ENCODE measurements at places on chromosomes 16 and 17.

GRCh38 chr16:89202422-89203215, 2.3 kb upstream of the SLC22A31 start:
- DNase-seq, result no peak

- no peak for DNase-seq
Measured at GRCh38 chr16:14427371-14427948, 202.6 kb downstream of the PARN start.

DNA sequence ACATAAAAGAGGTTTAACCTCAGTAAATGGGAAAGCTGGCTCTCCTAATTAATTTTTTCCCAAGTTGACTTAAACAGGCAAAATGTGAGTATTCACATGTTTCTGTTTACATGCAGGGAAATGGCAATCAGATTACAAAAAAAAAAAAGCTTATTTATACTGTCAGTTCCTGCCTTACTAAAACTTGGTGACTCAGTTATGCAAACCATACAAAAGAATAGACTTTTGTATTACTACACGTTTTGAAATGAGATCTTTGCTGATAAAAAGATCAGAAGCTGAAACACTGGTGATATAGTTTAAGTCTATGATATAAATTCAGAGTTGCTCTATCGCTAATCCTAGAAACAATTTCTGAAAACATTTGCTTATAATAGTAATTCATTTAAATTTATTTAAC, 9.4 kb upstream of the KCNJ2 start:
- DNase-seq, result no peak

- DNase-seq, result no peak
Measured at GRCh38 chr16:50265260-50265659, 1.1 kb upstream of the ADCY7 start.

GRCh38 chr17:82753201-82753464, 1.3 kb downstream of the TBCD start:
- DNase-seq, result no peak

DNA sequence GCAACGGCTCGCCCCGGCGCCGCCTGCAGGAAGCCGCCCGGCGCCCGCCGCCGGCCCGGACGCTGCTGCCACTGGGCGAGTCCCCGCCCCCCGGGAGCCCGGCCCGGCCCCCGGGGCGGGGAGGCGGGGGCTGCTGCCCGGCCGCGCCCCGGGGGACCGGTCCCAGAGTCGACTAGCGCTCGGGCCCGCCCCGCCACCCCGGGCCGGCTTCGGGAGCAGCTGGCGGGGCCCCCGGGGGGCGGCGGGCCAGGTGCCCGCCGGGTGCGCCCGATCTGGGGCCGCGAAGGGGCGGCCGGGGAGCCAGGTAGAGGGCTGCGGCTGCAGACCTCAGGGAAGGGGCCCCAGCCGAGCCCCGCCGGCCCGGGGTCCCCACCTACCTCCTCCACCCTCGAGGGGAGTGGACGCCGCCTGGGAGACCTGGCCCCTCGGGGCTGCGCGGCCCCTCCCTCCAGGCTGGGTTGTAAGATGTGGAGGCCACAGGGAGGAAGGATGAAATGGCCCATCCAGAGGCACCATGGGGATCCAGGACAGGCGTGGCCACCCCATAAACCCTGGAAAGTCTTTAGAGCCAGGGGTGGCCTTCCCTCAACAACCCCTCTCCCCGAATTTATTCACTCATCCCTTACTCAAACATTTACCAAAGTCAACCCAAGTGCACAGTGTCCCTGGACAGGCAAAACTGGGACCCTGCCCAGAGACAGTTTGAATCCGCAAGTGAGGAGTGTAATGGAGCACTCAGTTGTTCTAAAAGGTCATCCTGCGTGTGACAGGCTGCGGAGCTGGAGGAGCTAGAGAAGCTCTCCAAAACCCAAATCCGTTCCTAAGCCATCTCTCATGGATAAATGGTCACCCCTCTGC, at the start of gene CDYL2:
Gene CDYL2, minus strand, starts transcription at position 73 of the 858 bp plus-strand sequence. CDS start 425 bp downstream, outside the sequence.
- no peak for DNase-seq

GRCh38 chr17:72077326-72077960, 43.4 kb upstream of the SOX9 start:
- no peak for DNase-seq

GRCh38 chr16:87190288-87191230, 126.6 kb downstream of the C16orf95 start:
- no peak for DNase-seq

DNA sequence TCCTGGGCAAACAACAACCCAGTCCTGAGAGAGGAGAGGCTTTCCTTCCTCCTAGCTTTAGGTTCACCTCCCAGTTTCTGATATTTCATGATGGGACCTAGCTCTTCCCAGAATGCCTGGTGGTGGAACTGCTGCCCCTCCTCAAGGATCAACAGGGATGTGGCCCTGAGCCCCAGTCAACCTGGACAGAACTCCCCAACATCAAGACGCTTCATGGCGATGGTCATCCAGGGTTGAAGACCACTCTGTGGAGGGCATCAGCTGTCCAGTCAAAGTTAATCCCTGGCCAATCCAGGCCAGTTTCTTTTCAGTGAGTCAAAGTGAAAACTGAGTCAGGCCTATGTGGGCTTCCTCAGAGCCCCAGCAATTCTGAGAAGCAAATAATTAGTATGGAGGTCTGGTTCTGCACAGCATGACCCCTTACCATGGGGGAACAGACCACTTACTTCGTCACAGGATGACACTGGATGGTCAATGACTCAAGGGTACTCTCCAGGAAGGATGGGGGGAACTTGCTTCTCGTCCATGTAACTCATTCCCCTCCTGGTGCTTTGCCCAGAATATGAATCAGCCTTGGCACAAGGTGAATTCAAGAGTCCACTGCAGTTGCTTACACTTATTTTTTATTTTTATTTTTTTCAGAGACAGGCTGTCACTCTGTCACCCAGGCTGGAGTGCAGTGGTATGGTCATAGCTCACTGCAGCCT, 14.7 kb upstream of the XYLT2 start:
- DNase-seq, result peak; percentile 14

DNA sequence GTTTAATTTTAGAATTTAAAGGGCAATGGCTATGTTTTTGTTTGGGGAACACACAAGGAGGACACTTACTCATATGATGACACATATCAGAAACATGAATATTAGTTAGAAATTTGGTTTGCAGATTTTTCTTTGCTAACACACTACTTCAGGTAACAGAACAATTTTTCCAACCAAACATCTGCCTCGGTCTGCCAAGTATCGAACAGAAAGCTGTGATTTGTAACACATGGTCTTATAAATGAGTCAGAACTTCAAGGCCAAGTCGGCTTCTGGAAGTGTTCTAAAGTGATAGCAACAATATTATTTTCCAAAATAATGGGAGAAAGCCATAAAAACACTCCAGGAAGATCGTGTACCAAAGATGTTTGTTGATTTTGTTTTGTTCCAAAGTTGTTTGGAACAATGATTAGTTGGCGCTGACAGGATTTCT, 75.9 kb upstream of the PMFBP1 start:
- no peak for DNase-seq

DNA sequence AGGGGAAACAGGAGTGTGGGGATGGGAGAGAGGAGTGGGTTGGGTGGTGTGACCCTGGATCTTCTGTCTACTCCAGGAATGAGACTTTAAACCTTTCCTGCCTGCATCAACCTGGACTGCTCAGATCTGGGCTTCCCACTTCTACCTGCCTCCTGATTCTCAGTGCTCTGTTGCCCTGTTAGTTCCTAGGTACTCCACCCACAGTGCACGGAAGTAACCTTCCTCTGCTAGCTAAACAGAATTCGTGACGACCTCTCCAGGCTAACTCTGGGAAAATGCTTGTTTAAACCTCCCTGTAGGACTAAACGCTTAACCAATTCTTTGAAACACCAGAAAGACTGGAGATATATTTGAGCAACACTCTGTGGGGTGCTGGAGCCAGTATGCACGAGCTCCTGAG, 83.4 kb upstream of the CLEC3A start:
- no peak for DNase-seq

GRCh38 chr16:80824623-80825364, 20.4 kb upstream of the CDYL2 start:
- DNase-seq, result no peak

- DNase-seq, result no peak
Measured at GRCh38 chr16:78242239-78242630, 142.8 kb downstream of the WWOX start.

GRCh38 chr17:28533091-28533807, 19.2 kb downstream of the UNC119 start:
- DNase-seq, result peak; percentile 79
